ENCODE measurements at places on chromosomes 16 and 17.

DNA sequence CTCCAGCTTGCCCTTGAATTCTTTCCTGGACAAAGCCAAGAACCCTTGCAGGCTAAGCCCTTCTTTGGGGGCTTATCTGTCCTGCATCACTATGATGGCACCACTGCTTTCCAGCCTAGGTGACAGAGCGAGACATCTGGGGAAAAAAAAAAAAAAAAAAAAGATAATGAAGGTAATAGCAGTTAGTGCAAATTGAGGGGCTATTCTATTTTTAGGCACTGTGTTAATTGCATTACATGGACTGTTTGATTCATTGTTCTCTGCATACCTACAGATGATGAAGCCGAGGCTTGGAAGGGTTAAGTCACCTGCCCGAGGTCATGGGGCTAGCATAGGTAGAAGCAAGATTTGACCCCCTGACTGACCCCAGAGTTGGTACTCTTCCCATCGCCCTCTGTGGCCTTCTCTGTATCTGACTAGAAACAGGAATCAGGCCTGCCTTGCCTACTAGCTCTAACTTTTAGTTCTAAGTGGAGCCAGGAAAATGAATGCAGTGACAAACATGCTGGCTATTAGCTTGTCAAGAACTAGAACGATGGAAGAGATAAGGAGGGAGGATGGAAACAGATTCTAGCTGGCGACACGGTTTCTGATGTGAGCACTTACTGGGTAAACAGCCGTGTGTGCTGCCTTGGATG lies 312.1 kb downstream of the SNX29 start:
- no peak for DNase-seq

DNA sequence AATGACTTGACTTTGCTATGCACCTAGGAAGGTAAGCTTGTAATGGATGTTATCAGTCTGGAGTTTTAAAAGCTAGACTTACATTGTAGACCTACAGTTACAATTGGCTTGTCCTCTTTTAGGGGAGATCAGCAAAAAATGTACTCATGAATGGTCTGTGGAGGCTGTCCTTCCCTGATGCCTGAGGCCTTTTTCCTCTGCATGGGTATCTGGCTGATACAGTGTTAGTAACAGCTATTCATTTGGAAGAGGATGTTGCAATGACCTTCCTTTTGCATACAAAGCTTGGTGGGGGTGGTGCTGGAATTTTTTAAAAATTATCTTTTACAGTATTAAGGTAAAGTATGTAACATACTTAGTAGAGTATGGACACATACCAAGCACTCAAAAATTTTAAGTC lies 525.5 kb downstream of the KIF2B start:
- DNase-seq: no peak

- peak; percentile 48 for DNase-seq
These were observed 149.9 kb downstream of the RGS9 start for GRCh38 chr17:65287040-65287439.

- DNase-seq: peak; percentile 79
These were observed 6.3 kb downstream of the HSBP1 start for GRCh38 chr16:83813823-83814658.

- no peak for DNase-seq
These were observed 2.3 kb downstream of the BEAN1 start for GRCh38 chr16:66429290-66429962.

DNA sequence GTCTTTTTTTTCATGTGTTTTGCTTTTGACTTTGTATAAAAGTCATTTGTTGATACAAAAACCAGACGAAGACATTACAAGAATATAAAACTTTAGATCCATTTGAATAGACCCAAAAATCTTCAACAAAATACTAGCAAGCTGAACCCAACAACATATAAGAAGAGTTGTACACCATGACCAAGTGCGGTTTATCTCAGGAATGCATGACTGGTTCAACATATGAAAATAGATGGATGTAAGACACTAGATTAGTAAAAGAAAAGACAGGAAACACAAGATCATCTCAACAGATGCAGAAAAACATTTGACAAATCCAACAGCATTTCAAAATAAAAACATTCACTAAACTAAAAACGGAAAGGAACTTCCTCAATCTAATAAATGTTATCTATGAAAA lies 69.0 kb downstream of the TBC1D16 start:
- DNase-seq: peak; percentile 32

DNA sequence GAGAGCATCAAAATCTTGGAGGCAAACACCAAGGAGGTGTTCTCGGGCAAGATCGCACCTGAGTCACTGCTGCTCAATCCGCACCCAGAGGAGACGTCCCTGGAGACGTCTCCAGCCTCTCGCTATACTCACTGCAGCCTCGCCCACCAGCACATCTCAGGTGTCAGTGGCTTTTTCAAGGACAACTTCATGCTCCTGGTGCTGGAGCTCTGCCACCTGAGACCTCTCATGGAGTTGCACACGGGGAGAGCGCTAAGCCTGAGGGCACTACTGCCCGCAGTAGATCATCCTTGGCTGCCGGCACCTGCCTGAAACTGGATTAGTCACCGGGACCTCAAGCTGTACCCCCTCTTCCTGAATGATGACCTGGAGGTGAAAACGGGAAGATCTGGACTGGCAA lies 2.6 kb upstream of the MBTPS1 start:
- DNase-seq: no peak

DNA sequence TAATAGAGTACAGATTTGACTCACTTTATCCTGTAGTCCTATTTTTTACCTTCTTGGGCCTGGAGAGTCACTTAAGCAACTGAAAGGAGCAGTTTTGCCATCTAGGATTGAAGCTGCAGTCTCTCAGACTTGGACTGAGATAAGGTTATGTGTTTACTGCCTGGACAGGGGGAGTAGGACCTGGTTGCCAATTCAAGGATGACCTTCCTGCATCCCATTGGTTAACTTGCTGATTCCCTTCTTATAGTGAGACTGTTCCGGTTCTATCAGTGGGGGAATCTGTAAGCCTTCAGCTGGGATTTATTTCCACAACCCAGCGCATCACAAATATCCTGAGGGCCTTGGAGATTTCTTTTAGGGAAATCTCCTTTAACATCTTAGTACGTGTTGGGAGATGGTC lies 2.9 kb downstream of the UBN1 start:
- no peak for DNase-seq

GRCh38 chr16:23124315-23124714 lies 24.9 kb downstream of the USP31 start:
- peak; percentile 80 for DNase-seq

- peak; percentile 5 for DNase-seq
These were observed 10.3 kb downstream of the ITGAX start for GRCh38 chr16:31365131-31365865.

- DNase-seq: no peak
These were observed 242.3 kb downstream of the CCDC182 start for GRCh38 chr17:57502811-57503241.

DNA sequence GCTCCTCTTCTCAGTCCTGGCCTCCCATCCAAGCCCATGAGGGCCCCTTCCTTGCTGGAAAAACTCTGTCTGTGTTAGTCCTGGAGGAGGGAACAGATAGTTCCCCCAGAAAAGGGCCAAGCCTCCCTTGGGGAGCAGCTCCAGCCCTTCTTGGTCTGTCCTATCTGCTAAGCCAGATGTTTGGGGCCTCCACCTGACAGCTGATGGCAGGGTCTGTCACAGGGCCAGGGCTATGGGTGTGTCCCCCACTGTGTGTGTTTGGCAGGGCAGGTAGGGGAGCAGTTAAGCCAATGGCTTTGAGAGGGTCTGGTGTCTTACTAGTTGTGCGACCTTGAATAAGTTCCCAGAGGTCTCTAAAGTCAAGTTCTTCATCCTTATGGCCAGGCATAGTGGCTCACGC lies 13.6 kb upstream of the SLC4A1 start:
- DNase-seq: no peak

- DNase-seq: no peak
These were observed 482 bp downstream of the DCTPP1 start for GRCh38 chr16:30429418-30429677.

DNA sequence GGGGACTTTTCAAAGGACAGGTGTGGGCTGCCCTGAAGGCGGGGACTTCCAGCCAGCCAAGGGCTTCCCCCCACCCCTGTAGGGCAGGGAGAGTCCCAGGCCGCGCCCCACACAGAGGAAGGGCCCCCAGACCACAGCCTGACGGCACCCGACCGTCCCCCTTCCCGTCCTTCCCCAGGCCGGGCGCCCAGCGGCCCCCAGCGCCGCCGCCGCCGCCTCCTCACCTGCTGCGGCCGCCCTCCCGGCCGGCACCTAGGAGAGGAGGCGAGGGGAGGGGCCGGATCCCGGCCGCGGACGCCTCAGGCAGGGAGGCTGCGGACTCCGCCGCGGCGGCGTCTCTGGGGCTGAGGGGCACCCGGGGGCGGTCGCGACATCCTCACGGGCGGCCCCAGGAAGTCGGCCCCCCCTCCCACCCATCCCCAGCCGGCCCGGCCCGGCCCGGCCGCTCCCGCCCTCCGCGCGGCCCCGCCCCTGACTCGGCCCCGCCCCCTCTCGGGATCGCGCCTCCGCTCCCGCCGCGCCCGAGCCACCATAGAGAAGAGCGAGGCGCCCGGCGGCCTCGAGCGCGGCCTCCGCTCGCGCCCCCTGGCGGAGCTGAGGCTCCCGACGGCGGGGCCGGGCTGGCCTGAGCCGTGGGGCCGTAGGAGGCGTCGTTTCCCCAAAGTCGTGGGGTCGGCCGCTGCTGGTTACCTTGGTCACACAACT lies 25.5 kb upstream of the RFFL start:
- DNase-seq: peak; percentile 86

GRCh38 chr17:71777048-71777640 lies 343.7 kb upstream of the SOX9 start:
- DNase-seq: no peak

DNA sequence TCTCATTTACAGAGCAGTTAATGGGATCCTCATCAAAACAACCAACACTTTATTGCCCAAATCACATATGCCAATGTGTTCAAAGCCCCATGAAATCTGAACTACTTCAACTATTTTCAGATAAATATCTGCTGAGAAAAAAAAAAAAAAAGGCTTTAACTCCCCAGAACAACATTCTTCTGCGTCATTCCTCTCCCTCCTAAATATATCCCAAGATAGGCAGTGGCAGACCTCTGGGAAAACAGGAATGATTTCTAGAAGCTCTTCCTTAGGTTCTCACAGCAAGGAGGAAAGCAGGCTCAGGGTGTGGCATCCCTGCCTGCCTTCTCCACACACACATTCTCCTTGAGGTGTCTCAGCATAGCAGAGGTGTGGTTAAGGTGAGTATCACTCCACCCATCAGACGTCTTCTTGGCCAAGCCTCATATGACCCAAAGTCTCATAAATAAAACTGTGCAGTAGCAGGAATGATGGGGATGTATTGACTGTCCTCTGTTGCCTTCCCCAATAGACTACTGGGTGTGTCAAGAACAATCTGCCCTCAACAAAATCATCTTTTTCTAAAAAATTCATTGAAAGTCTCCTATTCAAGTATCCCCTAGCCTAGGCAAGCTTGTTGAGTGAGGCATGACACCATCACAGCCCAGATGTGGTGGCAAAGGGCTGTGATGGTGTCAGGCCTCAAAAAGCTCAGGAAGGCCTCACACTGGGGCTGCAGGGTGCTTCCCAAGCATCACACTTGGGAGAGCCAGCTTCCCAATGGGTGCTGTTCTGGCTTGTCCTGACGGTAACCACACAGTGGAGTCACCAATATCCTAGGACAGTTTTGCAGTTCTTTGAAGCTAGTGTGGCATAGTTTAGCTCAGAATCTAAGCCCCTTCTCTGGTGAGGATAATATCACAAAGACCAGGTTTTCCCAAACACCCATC lies 135.4 kb upstream of the SOX9 start:
- no peak for DNase-seq

GRCh38 chr17:30351735-30352134 lies 17.9 kb upstream of the TMIGD1 start:
- DNase-seq: no peak

- DNase-seq: no peak
These were observed 588 bp downstream of the METTL16 start for GRCh38 chr17:2511138-2511461.

- DNase-seq: no peak
These were observed at the start of gene GPR179 for GRCh38 chr17:38343608-38344419. Gene GPR179, minus strand, starts transcription at chr17:38343956. Its CDS starts 167 bp downstream, at chr17:38343789.

GRCh38 chr16:11072420-11073153 lies 128.2 kb downstream of the CLEC16A start:
- no peak for DNase-seq

GRCh38 chr17:42180411-42180921 lies 476 bp downstream of the KCNH4 start:
- no peak for DNase-seq

DNA sequence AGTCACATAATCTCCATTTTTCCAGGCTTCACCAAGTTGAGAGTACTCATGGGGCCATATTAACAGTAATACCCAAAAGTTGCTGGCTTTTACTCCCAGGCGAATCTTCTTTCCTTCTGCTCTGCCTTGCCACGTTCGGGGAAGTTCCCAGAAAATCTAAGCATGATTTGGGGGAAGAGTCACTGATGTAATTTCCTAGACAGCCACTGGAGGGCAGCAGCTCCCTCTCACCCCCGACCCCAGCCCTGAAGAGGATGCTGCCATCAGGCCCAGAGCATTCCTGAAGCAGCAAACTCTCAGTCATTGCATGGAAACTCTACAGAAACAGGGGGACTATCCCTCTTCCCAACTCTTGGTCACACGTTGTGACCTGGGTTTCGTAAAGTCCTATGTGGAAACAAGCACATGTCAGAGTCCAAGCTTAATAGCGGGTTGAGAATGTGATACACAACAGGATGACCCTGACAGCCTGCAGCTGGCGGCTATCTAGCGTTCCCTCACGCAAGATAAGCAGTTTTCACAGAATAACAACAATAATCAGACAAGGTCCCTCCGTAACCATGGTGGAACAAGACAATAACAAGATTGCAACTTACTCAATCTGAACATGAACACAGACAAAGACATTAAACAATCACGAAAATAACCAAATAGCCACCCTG lies 43.8 kb upstream of the DHX40 start:
- DNase-seq: peak; percentile 60

DNA sequence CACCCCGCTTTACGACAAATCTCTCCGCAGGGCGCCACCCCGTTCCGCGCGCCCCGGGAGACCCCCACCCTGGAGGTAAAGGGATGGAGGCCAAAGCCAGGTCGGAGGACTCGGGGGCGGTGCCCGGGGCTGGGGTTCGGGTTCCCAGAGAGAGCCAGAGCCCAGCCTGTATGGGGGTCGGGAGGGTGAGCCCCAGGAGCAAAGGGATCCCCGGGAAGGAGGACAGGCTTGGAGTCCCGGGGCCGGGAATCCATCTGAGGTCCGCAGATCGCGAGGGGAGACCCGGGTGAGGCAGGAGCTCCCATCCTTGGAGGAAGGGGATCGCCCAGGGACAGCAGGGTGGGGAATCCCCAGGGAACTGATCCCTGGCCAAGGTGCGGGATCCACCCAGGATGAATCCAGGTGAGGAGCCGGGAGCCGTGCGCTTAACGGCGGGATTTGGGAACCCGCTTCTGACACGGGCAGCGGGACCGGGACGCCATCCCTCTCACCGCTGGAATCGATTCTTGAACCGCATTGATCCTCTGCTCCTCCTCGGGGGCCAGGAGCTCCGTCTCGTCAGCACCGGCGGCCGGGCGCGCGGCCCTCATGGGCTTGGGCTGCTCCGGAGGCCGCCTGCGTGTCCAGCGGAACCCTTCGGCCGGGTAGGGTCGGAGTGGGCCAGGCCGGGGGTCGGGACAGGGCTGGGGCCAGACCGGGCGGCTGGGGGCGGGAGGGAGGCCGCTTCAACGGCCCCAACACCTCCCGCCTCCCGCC lies at the start of gene MMD:
TSS of gene MMD (minus strand) at position 657 of the 756 bp plus-strand sequence. CDS start at position 517, 140 bp downstream.
- peak; percentile 11 for DNase-seq

All from myocyte (in vitro differentiated cells).